ENCODE measurements at places on chromosomes 16 and 17.

DNA sequence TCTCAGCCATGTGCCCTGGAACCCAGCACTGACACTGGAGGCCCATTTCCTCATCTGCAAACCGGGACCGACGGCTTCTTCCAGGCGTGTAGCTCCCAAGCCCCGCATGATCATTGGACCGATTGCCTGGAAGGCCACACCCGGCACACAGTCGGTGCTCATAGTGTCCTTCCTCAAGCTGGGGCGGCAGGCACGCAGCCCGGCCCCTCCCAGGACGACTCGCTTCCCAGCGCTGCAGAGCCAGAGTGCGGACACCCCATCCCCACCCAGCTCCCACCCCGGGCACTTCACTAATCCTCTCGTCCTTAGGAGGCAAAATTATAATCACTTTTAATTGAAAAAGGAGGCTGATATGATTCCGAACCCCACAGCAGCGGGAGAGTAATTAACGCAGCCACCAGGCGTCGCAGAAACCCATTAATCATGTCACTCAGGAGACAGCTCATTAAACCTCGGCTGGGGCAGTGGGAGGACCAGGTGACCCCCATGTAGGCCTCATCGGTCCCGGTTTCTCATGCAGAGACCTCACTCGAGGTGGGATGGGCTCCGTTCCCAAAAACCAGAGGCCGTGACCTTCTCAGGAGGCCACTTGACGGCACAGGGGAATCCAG lies 33.1 kb downstream of the ZNF469 start:
- no peak for DNase-seq

DNA sequence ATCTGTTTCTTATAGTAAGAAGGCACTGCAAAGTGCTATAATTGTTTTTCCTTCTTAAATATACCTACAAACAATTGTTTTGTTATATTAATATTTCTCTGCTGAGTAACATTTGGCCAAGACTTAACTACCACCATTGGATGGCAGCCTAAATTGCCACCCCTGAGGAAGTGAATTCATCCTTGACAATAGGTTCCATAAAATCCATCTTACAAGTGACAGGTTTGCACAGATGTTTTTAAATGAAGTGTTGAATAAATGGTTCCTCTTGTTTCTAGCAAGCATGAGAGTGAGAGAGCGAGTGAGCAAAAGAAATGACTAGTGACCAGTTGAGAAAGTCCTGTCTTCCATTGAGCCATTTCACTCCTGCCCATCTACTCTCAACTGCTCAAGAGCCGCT lies 8.3 kb upstream of the MPHOSPH6 start:
- no peak for DNase-seq

DNA sequence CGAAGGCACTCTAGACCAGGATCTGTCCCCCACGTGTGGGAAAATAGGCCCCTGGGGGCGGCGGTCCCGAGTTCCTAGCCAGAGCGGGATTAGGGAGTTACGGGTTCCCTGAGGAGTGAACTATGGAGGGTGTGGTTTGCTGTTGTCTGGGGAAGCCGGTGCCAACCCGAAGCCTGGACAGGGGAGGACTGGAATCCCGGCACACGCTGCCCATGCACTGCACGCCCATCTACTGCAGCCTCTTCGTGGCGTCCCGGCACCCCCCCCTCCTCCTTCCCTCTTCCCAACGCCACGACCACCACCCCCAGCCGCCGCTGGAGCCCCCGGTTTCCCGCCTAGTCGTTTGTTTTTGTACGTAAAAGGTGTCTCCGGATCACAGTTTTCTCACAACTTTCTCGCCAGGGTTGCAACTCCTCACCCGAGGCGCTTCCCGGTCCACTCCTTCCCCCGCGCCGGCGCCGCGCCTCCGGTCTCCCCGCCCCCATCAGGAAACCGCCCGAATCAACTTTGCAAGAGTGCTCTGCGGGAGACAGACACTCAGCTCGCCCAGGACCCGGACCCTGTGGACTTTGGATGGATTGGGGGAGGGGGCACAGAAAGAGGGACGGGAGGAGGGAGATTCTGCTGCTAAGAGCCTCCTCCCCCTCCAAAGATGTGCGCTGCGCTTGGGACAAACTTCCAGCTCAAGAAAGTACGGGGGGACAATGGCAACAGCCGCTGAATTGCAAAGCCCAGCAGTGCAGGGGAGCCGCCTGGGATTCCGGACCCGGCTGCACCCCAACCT lies 1.4 kb upstream of the LHX1 start:
- DNase-seq = no peak

GRCh38 chr17:71458322-71458721 lies 662.5 kb upstream of the SOX9 start:
- DNase-seq = no peak

- DNase-seq = no peak
Measured at GRCh38 chr16:85789773-85790172, 9.6 kb downstream of the EMC8 start.

Measured in NCI-H446 (cell line).